ENCODE measurements at places on chromosomes 3 and 15.

DNA sequence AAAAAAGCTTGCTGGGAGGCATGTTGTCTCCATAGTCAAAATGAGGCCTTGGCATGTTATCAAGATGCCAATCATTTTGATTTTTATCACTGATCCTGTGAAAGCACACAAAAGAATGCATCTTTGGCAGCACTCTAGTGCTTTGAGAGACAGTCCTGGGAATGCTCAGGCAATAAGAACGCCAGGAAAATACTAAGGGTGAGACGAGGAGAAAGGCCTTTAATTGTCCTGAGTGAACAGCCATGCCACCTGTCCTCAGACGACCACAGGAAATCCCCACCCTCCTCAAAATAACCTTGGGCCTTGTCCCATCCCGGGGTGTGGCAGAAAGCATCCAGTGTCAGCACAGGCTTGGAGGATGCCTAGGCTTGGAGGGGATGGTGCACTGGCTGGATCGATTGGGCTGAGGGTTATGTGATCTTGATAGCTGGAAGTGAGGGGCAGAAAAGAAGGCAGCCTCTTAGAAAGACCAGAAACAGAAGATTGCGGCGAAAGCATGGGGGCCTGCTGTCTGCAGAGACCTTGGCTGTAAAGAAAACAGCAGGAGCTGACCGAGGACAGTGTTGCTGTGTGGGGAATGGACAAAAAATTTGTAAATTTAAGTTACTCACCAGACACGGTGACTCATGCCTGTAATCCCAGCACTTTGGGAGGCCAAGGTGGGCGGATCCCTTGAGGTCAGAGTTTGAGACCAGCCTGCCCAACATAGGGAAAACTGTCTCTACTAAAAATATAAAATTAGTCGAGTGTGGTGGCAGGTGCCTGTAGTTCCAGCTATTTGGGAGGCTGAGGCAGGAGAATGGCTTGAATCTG, 7.3 kb downstream of the TMEM158 start:
- no peak for DNase-seq

GRCh38 chr3:117407317-117407716, 697.7 kb downstream of the TUSC7 start:
- DNase-seq: peak; percentile 56

- no peak for DNase-seq
Observed at GRCh38 chr15:77517579-77517978, 96.9 kb downstream of the HMG20A start.

GRCh38 chr3:167305340-167305890, 74.7 kb downstream of the ZBBX start:
- DNase-seq: no peak

GRCh38 chr3:148332509-148332908, 365.2 kb upstream of the AGTR1 start:
- DNase-seq: no peak

GRCh38 chr3:191531434-191531972, 70.5 kb downstream of the PYDC2 start:
- no peak for DNase-seq

- DNase-seq: no peak
Observed at GRCh38 chr15:90106522-90107117, 4.4 kb upstream of the IDH2 start.

- DNase-seq: no peak
Observed at GRCh38 chr15:57286446-57287122, 89.7 kb upstream of the CGNL1 start.

- DNase-seq: no peak
Observed at GRCh38 chr3:30843877-30844276, 50.6 kb downstream of the GADL1 start.

- DNase-seq: no peak
Observed at GRCh38 chr3:89402051-89402450, 294.6 kb downstream of the EPHA3 start.

- DNase-seq: no peak
Observed at GRCh38 chr3:12584083-12584482, 27.2 kb downstream of the MKRN2 start.

- DNase-seq: no peak
Observed at GRCh38 chr3:28295898-28296490, 52.5 kb upstream of the ZCWPW2 start.

DNA sequence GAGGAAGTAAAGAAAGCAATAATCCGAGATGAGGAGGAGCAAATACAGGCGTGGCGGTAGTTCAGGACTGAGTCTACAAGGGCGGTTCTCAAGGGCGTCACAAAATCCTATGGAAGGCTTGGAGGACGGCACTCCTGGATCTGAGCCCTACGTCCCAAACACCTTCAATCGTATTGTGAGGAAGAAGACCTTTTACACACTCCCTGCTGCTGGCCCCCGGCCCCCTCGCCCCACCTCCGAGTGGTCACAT, 747 bp downstream of the PLD1 start:
- DNase-seq: no peak

DNA sequence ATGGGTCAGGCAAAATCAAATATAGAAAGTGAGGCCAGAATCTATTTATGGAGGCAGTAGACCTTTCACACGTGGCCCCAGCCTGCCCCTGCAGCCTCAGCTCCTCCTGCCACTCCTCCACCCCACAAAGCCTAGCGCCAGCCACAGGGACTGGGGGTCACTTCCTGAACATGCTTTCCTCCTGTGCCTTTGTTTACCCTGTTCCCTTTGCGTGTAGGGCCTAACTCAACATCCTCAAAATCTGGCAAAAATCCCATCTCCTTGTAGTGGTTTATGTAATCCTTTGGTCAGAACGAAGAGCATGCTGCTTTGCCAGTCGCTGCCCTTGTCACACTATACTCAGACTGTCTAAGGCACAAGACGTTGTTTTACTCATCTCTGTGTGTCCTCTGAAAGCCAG, 39.6 kb downstream of the KBTBD12 start:
- no peak for DNase-seq

DNA sequence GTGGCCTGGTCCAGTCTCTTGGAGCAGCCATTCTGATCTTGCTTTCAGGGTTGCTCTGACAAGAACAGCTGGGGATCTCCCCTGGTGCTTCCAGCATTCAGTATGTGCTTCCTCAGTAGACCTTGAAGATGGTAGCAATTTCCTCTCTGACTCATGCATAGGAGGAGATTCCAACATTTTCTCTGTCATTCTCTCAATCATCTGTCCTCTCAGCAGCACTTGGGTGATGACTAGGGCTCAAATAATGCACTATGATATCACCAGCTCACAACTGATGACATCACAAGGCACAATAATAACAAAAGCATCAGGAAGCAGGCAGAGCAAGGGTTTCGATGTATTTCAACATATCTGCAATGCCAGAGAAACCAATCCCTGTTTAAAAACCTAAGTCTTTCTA, 52.7 kb downstream of the NFKBIZ start:
- no peak for DNase-seq

DNA sequence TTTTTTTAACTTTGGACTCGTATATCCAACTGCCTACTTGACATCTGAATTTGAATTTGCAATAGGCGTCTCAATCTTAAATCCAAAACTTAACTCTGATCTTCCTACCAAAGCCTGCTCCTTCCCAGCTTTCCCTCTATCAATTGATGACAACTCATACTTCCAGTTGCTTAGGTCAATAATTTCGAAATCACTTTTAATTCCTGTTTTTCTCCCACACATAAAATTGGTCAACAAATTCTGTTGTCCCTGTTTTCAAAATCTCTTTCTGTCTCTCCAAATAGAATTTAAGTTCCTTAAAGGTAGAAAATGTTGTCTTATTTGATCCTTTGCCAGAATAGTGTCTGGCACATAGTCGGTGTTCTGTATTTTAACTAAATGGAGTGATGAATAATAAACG, 332.4 kb downstream of the SATB1 start:
- no peak for DNase-seq

- DNase-seq: no peak
Observed at GRCh38 chr3:184154885-184155643, at the start of gene DVL3. Gene DVL3 (plus strand): TSS chr3:184155377. CDS start chr3:184155636, 259 bp downstream.

DNA sequence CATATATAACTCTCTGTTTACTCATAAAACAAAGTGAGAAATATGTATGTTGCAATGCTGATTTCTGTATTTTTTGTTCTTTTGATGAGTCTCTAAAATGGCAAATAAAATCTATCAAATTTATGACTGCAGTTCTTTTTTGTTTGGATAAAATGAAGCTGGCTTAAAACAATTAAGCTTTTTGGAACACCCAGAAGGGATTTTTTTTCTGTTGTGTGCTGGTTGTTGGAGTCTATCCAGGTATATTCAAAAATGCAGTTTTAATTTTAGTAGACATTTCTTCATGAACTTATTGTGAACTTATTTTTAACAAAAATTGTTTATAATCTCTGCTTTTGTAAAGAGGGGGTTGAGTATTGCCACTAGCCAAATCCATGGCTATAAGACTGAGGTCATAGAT, 405.5 kb downstream of the RAP2B start:
- no peak for DNase-seq

GRCh38 chr3:7964899-7965298, 536.7 kb upstream of the LMCD1 start:
- DNase-seq: no peak

DNA sequence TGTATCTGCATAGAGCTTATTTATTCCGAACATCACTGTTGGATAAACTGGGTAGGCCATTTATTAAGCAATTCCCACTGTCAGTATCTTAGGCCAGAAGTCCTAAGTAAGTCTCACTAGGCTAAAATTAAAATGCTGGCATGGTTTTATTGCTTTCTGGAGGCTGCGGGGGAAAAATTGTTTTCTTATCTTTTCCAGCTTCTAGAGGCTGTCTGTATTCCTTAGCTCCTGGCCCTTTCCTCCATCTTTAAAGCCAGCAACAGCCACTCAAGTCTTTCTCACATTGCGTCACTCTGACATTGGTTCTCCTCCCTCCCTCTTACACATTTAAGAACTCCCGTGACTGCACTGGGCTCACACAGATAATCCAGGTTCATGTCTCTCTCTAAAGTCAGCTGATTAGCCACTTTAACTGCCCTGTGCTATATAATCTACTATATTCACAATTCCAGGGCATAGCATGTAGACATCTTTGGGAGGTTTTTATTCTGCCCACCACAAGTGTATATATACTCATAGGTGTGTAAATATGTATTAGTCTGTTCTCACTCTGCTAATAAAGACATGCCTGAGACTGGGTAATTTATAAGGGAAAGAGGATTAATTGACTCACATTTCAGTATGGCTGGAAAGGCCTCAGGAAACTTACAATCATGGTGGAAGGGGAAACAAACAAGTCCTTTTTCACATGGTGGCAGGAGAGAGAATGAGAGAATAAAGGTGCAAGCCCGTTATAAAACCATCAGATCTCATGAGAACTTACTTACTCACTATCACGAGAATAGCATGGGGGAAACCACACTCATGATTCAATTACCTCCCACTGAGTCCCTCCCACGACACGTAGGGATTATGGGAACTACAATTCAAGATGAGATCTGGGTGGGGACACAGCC, 113.5 kb upstream of the SLC7A14 start:
- DNase-seq: no peak

- DNase-seq: no peak
Observed at GRCh38 chr3:114760679-114761078, 386.4 kb downstream of the ZBTB20 start.

GRCh38 chr3:54819946-54820345, 107.9 kb downstream of the LRTM1 start:
- DNase-seq: no peak

GRCh38 chr15:47885920-47886319, 168.6 kb downstream of the SEMA6D start:
- no peak for DNase-seq

DNA sequence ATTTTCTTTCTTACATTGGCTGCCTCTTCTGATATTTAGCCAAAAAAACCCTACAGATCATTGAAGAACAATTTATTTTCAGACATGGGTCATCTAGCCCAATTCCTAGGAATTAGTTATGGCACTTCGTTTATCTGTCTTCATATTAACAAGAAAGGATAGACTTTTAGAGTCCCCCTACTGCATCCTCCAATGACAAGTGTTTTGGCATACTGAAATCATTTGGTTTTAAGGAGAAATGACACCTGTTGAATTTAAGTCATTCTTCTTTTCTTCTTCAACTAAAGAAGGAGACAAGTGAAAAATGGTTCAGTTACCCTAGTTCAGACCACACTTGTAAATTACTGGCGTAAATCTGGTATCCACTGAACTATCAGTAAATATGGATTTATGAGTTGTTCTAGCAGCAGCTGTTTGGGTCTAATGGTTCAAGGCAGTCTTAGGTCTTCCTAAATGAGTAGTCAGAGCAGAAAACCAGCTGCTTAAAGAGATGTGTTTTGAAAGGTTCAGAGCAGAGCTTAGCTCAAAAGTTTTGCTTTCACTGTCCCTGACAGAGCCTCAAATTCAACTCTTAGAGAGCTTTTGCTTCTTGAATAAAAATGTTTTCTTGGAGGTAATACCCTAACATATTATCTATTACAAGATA, 5.6 kb downstream of the VGLL3 start:
- DNase-seq: no peak

DNA sequence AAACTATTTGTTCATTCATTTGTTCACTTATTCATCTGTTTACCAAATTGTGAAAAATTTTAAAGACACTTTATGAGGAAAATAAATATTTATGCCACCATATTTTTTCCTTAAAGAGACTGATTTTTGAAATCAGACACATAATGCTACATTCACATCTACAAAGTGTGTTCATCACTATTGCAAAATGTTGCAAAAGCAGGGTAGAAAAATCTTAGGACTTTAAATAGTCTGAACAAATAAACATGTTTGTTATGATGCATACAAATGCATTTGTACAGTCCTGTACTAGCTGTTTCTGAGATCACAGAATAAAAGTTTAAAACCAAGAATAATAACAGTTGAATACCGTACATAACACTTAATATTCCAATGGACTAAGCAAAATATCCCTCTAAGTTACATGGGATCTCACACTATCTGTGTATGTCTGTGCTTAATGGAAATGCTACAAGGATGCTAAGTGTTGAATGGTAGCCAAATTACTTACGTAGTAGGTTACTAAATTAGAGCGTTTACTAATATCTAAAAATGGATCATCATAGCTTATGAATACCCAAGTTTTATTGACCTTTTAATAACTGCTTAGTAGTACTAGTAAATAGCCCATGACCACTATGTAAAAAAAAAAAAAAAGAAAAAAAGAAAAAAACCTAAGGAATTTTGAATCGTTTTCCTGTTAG, 25.1 kb downstream of the ATP11B start:
- no peak for DNase-seq

DNA sequence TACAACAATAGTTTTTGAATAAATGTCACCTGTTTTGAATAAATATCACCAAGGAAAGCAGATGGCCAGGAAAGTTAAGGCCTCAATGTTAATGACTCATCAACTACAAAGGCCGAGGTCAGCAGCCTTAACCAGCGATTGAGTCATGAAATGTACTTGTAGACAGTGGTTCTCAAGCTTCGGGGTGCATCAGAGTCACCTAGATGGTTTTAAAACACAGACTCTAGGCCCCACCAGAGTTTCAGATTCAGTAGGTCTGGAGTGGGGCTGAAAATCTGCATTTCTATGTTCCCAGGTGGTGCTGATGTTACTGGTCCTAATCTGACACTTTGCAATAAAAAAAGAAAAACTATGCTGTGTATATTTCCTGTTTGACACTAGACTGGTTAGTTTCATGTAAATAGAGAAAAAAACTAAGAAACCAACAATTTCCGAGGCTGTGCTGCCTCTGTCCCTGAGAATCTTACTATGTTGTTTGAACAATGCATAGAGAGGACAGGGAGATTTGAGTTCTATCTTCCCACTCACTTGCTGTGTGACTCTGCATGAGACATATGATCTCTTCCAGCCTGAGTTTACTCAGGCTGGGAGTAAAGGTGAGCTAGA, 9.8 kb downstream of the RAB27A start:
- no peak for DNase-seq
